Jurkat, Clone E6-1 (cell line): ENCODE measurements at places on chromosomes 4 and X.

DNA sequence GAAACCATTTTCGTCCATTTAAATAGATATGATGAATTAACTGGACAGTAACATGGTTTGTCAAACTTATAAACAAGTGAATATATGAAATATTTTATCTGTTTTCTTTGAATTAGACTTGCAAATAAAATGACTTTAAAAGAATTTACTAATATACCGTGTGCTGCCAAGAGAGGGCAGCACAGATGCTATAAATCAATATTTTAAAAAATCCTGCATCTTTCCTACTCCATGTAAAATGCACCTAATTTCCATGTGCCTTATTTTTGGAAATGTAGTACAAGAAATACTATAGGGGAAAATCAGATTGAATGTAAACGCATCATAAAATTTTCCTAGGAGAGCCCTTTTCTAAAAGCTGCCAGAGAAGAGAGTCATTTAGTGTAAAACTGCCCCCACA is 62.2 kb downstream of the PRKX start:
- DNase-seq: peak; percentile 8

DNA sequence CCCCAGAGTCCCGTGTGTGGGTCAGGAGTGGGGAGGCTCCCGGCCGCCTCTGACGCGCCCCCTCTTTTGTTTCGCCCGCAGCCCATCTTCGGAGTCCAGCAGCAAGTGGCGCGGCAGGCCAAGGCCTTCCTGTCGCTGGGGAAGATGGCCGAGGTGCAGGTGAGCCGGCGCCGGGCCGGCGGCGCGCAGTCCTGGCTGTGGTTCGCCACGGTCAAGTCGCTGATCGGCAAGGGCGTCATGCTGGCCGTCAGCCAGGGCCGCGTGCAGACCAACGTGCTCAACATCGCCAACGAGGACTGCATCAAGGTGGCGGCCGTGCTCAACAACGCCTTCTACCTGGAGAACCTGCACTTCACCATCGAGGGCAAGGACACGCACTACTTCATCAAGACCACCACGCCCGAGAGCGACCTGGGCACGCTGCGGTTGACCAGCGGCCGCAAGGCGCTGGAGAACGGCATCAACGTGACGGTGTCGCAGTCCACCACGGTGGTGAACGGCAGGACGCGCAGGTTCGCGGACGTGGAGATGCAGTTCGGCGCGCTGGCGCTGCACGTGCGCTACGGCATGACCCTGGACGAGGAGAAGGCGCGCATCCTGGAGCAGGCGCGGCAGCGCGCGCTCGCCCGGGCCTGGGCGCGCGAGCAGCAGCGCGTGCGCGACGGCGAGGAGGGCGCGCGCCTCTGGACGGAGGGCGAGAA is 117.5 kb downstream of the DCTD start:
- no peak for DNase-seq

DNA sequence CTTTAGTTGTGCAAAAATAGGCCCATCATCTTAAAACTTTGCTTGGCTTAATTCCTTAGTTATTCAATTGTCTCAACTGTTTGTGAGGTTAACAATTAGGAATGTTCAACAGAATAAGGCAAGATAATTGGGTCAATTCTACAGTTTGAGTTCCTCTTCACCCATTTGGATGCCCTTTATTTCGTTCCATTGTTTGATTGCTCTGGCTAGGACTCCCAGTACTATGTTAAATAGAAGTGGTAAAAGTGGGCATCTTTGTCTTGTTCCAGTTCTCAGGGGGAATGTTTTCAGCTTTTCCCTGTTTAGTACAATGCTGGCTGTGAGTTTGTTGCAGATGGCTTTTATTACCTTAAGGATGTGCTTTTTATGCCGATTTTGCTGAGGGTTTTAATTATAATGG is 761.5 kb upstream of the GRIA3 start:
- no peak for DNase-seq

DNA sequence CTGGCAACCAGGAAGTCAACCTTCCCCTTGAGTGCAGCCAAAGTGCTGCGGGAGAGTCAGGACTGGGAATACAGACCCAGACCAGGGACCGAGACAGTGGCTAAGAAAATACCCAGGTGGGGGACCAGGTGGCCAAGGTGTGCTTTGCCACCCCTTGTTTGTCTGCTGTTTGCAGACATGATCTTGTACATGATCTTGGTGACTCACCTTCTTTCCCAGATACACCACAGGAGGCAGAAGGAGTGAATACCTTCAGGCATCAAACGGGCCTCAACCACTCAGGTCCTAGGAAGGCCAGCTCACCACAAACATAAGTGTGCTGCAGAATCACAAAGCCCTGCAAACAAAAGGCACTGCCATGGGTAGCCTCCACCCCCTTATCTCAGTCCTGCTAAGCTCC is 62.0 kb downstream of the CNGA2 start:
- no peak for DNase-seq

DNA sequence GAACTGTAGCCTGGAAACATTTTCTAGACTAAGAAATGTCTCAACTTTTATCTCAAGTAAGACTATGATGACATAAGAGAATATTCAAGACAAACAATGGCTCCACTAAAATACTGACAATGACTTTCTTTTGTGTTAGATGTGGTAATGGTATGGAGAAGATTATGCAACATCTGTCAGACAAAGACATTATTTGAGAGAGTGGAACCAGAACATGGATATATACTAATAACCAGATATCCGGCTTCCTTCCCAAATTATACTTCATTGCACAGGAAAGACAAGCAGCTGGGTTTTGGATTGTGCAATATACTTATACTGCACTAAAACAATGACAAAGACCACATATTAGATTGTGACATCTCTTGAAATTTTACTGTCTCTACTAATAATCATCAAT is 290.8 kb upstream of the GIMD1 start:
- DNase-seq: no peak

DNA sequence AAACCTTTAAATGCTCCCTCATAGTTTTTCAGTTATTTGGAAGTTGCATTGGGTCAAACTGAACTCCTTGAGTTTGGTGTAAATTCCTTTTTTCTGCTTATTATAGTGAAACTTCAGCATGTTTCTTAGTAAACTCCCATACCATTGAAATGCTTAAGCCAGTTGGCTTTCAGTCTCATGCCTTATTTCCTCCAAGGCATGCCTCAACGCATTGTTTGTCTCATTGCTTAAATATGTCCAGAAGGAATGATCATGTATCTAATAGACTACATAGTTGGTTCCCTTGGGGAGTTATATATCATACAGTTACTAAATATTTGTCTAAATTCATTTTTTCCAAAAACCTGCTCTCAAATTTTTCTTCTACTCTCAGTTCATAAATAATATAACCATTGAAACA is 114.0 kb downstream of the STOX2 start:
- DNase-seq: no peak

DNA sequence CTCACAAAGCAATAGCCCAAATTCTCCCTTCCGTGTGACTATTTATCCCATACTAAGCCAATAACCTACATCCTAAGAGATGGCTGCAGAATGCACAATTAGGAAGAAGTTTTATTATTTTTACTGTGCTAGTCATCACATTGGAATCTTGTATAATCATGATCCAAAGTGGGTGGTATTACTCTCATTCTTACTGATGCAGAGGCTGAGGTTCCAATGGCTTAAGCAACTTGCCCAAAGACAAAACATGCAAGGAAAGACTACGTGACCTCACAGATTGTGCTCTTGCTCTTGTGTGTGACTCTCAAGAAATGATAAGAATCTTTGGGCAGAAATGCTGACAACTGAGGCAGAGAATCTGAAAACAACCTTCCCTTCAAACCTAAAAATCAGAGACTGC is 212.2 kb downstream of the LDB2 start:
- DNase-seq: no peak

DNA sequence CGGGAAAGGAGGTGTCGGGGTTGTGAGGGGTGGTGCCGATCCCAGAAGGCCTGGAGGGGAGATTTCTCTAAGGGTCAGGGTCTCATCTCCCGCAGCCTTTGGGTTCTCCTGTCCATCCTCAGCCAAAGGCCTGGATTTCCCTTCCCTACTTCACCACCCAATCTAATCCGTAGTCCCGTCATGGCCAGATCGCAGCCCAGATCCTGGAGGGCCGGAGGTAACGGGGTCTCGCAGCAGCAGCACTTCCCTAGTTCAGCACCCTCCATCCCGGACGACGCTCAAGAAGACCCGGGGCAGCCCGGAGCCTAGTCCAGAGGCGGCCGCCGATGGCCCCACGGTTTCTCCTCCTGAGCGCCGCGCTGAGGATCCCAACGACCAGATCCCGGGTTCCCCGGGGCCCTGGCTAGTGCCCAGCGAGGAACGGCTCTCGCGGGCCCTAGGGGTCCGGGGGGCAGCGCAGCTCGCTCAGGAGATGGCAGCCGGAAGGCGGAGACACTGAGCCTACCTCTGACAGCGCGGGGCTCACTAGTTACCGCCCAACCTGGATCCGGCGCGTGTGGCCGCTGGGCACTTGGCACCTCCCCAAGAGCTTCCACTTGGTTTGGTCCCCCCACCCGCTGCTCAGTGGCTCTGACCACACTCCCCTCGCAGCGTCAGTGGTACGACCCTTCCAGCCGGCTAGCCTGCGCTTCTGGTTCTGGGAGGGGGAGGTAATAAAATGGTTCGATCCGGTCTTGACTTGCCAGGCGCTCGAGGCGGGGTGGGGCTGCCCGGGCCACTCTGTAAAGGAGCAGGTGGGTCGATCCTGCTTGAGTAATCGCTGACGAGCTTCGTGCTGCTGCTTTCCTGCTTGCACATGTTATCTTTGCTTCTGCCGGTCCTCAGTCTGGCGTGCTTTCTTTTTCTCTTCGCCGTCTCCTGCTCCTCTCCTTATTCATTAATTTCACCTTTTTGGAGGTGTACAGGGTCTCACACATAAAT is 3.6 kb downstream of the MAGIX start:
- DNase-seq: peak; percentile 45

DNA sequence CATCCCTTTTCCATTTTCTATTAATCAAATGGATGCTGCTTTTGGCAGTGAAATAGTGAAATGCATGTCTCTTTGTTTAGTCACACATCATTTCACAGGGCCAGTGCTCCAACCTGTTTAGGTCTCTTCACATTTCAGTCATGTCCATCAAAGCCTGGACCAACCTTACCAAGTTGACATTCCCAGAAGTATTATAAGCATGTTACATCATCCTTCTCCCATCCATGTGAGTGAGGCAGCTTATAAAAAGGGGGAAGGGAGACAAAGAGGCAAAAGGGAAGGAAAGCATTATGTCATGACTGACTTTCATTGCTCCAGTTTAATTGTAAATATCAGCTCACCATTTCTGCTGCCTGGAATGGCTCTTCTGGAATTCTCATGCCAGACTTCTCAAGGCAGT is 94.4 kb downstream of the NWD2 start:
- DNase-seq: no peak

GRCh38 chr4:168876106-168876505 is 133.9 kb downstream of the CBR4 start:
- no peak for DNase-seq

DNA sequence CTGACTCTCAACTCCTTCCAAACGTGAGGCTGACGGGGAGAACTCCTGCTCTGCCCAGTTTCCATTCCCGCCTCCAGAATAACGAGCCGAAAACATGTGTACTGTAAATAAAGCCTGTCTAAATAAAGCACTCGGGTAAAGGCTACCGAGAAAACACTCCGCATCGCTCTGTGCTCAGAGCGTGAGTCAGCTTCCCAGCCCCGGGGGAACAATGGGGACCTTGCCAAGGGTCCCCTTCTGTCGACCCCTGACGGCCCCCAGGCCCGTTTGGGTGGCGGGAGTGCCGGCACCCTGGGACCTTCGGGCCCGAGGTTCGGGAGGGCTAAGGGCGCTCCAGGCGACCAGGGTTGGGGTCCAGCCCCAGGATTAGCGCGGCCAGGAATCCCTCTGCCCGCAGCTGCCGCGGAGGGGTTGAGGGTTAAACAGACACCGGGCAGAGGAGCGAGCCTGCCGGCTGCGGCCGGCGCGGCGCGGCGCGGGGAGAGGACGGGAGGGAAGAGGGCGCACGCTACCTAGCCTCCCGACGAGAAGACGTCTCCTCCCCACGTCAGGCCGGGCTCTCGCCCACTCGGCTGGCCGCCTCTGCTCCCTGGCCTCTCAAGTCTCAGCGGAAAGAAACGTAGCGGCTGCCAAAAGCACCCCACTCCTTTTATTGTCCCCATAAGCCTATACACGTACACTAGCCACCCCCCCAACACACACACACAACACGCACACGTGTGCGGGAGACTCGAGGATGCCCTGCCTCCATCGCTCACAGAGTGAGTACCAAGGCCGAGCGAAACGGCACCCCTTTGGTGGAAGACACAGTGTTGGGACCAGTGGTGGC is 85.5 kb downstream of the BCOR start:
- no peak for DNase-seq

- no peak for DNase-seq
These were observed 71.5 kb downstream of the AFF1 start for GRCh38 chr4:87006426-87006675.

DNA sequence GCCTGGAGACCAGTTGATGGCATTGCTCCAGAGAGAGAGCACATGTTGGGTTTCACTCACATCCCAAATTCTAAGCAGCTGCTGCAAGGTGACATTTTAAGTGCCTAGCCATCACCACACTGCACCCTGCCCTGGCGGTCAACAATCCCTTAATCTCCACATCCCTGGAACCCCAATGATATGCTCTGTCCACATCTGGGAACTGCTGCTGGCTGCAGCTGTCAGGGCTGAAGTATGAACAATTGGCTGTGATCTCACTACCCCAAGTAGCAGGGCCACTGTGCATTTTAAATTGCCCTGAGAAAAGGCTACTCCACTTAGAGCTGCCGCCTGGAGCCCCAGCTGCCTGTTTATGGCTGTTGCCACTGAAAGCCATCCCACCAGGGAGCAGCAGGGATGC is 190.6 kb downstream of the ACTRT1 start:
- no peak for DNase-seq

DNA sequence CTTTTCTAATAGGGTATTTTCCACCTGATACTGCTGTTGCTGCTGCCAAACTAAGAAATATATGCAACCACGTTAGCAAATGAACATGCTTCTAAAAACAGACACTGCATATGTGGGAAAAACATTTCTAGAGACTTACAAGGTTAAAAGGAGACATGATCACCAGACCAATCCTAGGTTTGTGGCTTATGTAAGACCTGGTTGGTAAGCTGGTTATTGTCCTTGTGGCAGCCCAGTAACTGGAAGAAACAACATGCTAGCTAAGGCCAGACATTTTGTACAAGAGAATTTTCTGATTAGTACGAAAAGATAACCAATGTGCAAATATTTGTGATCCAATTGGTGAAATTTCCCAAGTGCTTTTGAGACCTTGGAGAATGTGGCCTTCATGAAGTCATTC is 112.0 kb downstream of the AFF2 start:
- no peak for DNase-seq

DNA sequence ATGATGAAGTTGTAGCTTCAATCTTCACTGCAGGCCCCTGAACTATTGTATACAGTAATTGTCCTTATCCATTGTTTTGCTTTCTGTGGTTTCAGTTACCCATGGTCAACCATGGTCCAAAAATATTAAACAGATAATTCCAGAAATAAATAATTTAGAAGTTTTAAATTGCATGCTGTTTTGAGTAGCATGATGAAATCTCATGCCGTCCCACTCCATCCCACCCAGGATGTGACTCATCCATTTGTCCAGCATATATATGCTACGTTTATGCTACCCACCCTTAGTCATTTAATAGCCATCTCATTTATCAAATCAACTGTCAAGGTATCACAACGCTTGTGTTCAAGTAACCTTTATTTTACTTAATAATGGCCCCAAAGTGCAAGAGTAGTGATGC is 34.5 kb downstream of the IQCM start:
- DNase-seq: no peak
